ENCODE measurements at places on chromosomes 6 and 20.
A peak's percentile ranks its signal among the peaks of the same experiment; 100 is the strongest.

- no peak for DNase-seq
Measured at GRCh38 chr6:3318226-3318625, 59.5 kb downstream of the PSMG4 start.

- DNase-seq, result no peak
Measured at GRCh38 chr6:159807150-159807858, 7.2 kb downstream of the PNLDC1 start.

DNA sequence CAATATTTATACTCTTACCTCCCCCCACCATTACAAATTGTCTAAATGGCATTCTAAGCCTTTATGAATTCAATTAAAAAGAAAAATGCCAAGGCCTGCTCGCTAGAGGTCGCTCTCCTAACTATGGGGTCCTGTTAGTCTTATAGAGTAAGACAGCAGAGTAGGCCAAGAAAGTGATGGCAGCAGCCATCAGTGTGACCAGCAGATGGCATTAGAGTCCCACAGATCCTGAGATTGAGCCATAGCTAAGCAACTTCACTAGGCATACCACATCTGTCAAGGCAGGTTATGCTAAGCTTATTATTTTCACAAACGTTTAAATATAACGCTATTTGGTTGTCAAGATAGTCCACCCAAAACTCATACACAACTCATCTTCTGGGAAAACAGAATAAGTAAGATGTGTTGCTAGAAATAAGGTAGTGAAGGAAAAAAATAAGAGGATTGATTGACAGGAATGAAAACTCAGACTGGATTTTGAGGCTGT, 57.6 kb upstream of the SCAF8 start:
- peak; percentile 97 for DNase-seq

GRCh38 chr20:23032056-23032749, 2.9 kb upstream of the SSTR4 start:
- DNase-seq, result no peak

DNA sequence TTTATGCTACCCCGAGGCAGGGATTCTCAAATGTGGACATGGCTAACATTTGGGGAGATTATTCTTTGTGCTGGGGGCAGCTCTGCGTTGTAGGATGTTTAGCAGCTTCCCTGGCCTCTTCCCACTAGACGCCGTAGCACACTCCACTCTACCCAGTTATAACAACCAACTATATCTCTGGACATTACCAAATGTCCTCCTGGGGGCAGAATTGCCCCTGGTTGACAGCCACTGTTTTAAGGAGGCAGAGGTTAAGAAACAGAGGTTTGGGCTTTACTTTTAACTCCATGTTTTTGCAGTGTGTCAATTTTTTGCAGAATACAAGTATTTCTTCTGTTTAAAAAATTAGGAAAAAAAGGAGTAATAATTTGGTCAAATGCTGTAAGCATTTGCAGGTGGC, 56.2 kb upstream of the BMP6 start:
- DNase-seq, result no peak

DNA sequence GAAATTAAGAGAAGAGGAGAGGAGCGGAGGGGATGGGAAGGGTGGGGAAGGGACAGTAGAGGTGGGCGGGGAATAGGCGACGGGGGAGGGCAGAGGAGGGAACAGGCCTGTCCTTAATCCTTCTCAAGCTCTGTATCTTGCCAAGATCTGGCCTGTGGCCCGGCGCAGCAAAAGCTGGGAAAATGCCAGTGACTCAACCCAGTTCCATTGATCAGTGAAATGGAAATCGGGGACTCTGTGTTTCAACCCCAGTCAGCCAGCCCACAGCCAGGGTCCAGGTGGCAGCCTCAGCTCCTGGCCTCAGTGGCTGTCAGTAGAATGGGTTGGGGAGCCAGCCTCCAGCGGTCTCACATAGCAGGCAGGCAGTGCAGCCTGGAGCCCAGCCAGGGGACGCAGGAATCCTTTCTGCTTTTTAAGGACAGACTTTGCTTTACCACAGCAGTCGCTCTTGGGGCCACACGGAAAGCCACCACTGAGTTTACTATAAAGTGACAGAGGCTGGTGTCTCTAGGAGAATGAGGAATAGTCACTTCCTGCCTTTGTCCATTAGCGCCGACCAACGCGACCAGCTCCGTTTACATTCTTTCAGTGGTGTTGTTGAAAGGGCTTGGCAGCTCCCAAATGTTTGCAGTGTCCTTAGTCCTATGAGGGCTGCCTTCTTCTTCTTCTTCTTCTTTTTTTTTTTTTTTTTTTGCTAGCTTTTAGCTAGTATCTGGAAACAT, 128.0 kb downstream of the RIN2 start:
- peak; percentile 38 for DNase-seq

- DNase-seq, result no peak
Measured at GRCh38 chr20:64232794-64233193, 22.8 kb upstream of the PCMTD2 start.

- no peak for DNase-seq
Measured at GRCh38 chr6:48197941-48198340, 86.9 kb upstream of the PTCHD4 start.

GRCh38 chr6:70415247-70415646, 1.9 kb downstream of the FAM135A start:
- DNase-seq, result peak; percentile 49

GRCh38 chr20:991850-992249, 10.3 kb downstream of the RSPO4 start:
- peak; percentile 33 for DNase-seq

- DNase-seq, result no peak
Measured at GRCh38 chr6:147709396-147710272, 201.1 kb downstream of the SAMD5 start.

- no peak for DNase-seq
Measured at GRCh38 chr6:122766256-122766655, 13.3 kb upstream of the FABP7 start.

GRCh38 chr6:168915242-168915641, 338.4 kb downstream of the THBS2 start:
- no peak for DNase-seq

GRCh38 chr20:46363874-46364669, 42.3 kb downstream of the ELMO2 start:
- DNase-seq, result peak; percentile 96

DNA sequence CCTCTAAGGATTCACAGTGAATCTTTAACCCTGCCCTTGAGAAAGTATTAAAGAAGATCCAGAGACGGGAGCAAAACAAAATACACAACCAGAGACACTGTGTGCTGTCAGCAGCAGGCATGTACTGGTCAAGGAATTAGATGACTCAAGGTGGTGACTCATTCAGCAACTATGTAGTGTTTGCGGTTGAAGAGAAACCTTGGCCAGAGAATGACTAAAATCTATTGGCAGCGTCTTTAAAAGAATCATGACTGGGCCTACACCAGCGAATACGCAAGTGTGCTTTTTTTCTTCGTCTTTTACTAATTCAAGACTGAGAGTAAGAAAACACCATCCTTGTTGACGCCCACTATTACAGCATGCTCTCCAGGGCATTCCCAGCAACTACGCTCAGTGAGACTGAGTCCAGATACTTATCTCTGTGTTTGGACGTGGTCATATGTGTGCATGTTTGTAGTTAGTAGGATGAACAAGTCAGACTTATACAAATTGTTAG, 72.4 kb upstream of the BACH2 start:
- peak; percentile 88 for DNase-seq

- no peak for DNase-seq
Measured at GRCh38 chr6:147684906-147685305, 176.4 kb downstream of the SAMD5 start.

Data from suppressor macrophage treated with lipopolysaccharide for 1 hour (primary cell).